ENCODE measurements at places on chromosomes 6 and 20. TPM values are rescaled to one million over a fixed set of nuclear protein-coding genes. Genes with fewer than 3 reads are reported as not detected.

CCM2L gene
- total RNA-seq = not detected

NKX2-4 gene
- not detected for total RNA-seq

NDUFAF5 gene
- 39.1 TPM for total RNA-seq

PAQR8 gene
- 8.0 TPM for total RNA-seq

HLA-DMA gene
- total RNA-seq = 33.5 TPM

PRRT1 gene
- total RNA-seq = 0.77 TPM

FAM184A gene
- 24.9 TPM for total RNA-seq

HMGCLL1 gene
- total RNA-seq = not detected

GPLD1 gene
- 0.99 TPM for total RNA-seq

OLIG3 gene
- 0.14 TPM for total RNA-seq

DNA sequence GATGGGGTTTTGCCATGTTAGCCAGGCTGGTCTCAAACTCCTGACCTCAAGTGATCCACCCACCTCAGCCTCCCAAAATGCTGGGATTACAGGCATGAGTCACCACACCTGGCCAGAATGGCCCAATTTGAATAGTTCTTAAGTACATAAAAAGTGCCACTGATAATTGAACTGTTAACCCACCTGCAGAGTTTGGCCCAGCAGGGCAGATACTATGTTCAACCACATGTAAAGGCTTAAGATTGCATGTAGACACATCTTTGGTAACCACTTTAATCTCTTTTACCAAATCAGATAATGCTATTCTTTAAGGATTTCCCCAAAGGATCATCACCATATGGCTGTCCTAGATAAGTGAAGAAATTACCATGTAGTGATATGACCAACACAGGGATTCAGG lies 21.3 kb upstream of the SGK1 start:
- DNase-seq = no peak

GRCh38 chr6:36757206-36757605 lies 59.6 kb downstream of the RAB44 start:
- DNase-seq = no peak

GRCh38 chr6:125008261-125008703 lies 46.0 kb downstream of the RNF217 start:
- DNase-seq = no peak

- DNase-seq = no peak
Observed at GRCh38 chr6:111625461-111626391, 20.0 kb upstream of the TRAF3IP2 start.

- DNase-seq = no peak
Observed at GRCh38 chr6:1110164-1110563, 201.7 kb upstream of the FOXQ1 start.

DNA sequence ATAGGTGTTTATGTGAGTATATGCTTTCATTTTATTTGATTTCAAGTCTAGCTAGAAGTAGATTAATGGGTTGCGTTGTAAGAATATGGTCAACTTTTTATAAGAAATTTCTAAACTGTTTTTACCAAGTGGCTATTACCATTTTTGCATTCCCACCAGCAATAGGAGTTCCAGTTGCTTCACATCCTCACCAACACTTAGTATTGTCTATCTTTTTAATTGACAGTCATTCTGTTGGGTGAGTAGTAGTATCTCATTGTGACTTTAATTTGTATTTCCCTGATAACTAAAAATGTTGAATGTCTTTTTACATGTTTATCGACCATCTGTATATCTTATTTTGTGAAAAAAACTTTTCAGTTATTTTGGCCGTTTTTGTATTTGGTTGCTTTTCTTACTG lies 135.3 kb downstream of the AKAP7 start:
- DNase-seq = no peak

GRCh38 chr20:330233-331149 lies 5.1 kb downstream of the SOX12 start:
- peak; percentile 64 for DNase-seq

GRCh38 chr6:144284783-144285547 lies at the start of gene UTRN:
UTRN (plus strand) TSS chr6:144285335; CDS start chr6:144291829, 6,494 bp downstream.
- peak; percentile 50 for DNase-seq

DNA sequence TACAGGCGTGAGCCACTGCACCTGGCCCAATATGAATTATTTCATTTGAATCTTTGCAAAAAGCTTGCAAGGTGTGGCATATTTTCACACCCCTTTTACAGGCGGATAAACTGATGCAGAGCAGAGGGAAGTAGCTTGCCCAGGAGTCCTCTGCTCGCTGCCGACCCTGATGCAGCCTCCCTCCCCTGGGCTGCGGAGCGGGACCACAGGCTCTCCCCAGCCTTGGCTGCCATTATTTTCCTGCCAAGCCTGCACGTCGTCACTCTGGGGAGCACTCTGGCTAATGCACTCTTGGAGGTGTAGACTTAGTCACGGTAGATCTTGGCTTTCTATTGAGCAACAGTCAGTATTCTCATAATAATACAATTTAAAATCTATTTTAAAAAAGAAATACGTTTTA lies 34.8 kb upstream of the DACT2 start:
- DNase-seq = no peak

GRCh38 chr6:134936476-134936875 lies 13.4 kb downstream of the ALDH8A1 start:
- no peak for DNase-seq

DNA sequence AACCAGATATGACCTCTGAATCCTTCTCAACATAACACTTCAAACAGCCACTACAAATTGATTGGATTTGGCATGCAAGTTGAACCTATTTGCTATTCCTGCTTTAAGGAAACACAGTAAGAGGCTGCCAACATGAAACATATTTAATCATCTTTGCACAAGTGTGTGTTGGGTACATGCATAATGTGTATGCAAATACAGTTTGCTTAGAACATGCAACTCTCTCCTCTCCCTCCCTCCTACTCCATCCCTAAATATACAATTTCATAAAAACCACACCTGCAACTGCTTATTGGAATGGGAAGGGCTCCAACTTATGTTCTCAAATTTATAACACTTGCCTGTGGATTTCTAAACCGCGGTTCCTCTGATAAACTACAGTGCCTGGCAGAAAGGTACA lies 71.5 kb downstream of the CD83 start:
- no peak for DNase-seq

DNA sequence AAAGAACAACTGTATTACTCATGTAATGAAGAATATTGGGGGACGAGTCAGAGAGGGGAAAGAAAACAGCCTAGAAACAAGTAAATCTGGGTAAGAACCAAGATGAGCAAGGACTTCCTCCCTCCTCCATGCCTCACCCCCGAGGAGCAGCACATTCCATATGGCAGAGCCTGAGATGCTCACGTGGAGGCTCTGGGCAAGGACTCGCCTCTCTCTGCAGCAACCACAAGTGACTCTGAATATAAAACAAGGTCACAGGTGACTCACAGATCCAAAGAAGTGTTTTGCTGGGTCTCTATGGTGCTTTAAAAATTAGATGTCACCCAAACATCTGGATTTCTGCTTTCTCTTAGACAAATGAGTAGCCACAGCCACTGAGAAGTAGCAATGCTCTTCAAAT lies 453.0 kb upstream of the SULF2 start:
- no peak for DNase-seq

GRCh38 chr6:108417027-108417426 lies 122.2 kb downstream of the AFG1L start:
- DNase-seq = no peak

DNA sequence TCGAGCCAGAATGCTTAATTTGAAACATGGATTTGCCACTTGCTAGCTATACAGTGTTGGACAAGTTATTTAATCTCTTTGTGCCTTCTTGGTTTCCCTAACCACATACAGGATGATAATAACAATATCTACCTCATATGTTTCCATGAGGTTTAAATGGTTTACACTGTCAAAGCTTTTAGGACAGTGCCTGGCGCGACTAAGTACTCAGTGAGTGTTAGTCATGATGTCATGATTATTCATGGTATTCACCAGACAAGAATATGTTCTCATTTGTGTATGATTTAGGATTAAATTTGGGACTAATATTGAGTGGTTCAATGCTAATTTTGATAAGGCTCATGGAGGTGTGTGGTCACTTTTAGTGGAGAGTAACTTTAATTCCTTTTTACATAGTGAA lies 167.4 kb downstream of the EYA4 start:
- DNase-seq = no peak

DNA sequence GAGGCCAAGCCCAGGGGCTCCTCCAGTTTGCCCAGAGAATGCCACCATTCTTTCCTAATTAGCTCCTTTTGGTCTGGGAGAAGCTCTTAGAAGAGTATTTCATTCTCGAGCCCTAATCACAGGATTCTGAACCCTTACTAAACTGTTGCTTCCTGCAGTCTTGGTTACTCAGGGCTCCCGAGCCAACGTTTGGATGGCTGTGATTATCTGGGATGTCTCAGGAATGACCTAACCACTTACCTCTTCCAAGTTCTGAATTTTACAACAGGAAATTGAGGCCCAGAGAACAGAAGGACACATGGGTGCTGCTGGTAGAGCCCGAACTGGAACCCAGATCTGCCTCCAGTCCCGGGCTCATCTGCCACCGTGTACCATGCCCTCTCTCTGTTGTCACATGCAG lies 22.2 kb upstream of the PNPLA1 start:
- DNase-seq = no peak

- no peak for DNase-seq
Observed at GRCh38 chr6:162543221-162543620, 184.3 kb downstream of the PRKN start.

- DNase-seq = no peak
Observed at GRCh38 chr6:40517654-40518053, 69.5 kb downstream of the LRFN2 start.

- no peak for DNase-seq
Observed at GRCh38 chr20:14312001-14312400, 25.4 kb downstream of the FLRT3 start.

- DNase-seq = no peak
Observed at GRCh38 chr6:158522616-158523015, 37.3 kb upstream of the TMEM181 start.

DNA sequence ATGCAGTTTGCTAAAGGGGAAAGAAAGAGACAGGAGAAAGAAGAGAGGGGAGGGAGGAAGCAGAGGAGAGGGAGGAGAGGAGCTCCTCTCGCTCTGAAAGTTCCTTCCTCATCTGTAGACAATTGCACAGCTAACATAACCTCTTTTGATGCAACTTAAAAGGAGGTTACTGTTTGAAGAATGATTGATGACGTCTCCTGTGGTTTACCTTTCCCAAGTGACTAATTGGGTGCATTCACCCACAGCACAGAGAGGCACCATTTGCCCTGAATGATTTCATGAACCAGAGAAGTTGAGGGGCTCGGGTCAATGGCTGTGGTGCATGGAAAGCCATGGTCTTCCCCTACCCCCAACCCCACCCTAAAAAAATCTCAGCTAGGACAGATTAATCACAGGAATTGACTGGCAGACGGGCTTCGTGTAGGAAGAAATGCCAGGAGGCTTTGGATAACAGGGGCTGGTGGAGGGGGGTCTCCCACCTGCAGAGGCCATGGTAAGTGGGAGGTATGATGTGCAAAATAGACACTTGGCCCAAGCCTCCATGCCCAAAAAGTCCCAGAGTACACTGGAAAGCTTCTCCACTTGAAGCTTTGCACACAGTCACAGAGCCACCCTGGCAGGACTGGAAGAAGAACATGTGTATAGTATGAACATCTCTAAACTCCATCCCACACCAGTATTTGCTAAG lies 213.7 kb downstream of the ANKRD60 start:
- peak; percentile 19 for DNase-seq

- no peak for DNase-seq
Observed at GRCh38 chr6:144590532-144590931, 305.4 kb downstream of the UTRN start.

DNA sequence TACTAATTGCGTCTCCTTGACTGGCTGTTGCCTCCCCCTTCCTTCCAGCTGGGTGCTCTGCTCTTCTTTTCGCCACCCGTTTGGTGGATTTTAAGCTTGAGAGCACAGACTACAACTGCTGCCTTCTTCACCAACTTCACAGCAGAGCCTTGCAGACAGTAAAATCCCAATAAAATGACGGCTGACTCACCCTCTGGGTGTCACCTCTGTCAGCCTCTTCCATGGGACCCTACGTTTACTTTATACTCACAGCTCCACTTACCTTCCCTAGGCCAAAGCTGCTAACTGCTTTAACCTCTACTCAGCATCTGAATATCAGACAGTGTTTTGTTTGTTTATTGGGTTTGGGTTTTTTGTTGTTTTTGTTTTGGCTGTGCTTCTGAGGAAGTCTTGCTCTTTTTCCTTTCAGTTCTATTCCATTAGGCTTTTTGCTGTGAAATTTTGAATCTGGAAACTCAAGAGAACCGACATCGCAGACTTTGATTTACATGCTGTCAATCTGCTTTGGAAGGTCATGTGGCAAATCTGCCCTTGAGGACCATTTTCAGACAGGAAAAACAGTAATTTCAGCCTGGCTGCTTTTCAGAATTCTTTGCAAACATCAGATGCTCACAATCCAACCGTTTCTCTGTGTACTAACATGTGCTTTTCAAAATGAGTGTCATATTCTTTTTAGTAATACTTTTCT lies 2.4 kb downstream of the AGPAT4 start:
- DNase-seq = no peak

DNA sequence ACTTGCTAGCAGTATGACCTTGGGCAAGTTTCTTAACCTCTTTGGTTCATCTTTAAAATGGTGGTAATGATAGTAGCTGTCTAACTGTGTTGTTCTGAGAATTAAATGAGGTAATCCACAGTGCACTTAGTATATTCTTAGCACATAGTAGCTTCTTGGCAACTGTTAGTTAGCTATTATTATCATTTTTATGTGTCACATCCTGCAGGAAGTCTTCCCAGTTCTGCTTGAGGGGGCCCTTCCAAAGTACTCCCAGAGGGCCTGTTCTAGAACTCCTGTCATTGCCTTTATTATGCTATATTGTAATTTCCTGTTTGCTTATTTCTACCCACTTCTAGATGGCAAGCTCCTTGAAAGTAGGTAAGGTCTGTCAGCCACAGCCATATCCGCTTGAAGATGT lies 30.6 kb downstream of the ANKS1A start:
- no peak for DNase-seq

- DNase-seq = no peak
Observed at GRCh38 chr20:51888291-51888690, 86.0 kb upstream of the SALL4 start.

GRCh38 chr6:154962753-154963152 lies 32.4 kb upstream of the TIAM2 start:
- no peak for DNase-seq

- DNase-seq = no peak
Observed at GRCh38 chr20:10842116-10842515, 168.3 kb upstream of the JAG1 start.

DNA sequence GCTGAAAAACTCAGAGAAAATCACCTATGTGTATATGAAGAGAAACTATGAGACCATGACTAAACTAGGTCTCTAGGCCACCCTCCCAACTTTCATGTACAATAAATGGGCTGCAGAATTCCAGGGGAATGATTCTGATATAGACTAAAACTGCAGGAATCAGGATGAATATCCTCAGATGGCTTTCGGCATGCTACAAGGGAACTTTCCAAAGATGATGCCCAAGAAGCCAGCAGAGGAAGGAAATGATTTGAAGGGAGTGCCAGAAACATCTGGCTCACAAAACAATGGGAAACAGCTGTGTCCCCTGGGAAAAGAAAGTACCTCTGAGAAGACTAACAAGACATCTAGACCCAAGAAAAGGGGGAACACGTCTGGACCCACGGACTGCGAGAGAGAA lies 41.1 kb downstream of the PLN start:
- no peak for DNase-seq

- DNase-seq = no peak
Observed at GRCh38 chr6:52515219-52515960, 61.5 kb downstream of the TRAM2 start.

Data from activated naive CD4-positive, alpha-beta T cell treated with anti-CD3 and anti-CD28 coated beads, Interleukin-2, amount 50 U/mL, for 72 hours (primary cell).